CD4-positive, alpha-beta T cell treated with Interferon gamma for 1 hour (primary cell): ENCODE measurements at places on chromosomes 2 and 18.

DNA sequence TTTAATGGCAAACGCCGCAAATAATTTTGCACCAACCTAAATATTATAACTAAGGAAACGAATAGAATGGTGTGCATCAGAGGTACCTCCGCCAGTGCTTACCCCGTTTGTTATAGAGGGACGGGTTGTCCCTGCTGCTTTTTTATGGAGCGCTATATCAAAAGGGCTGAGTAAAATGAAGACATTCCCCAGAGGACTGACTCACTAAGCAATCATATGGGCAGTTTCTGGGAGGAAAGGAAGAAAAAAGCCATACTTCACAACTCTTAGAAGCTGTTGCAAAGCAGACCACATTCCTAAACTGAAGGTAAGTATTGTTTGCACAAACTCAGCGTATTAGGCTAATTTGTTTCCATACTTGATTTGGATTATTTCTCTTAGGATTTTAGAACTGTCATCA lies 12.9 kb downstream of the ID2 start:
- no peak for DNase-seq

- DNase-seq = peak; percentile 34
These were observed 208.0 kb downstream of the TFCP2L1 start for GRCh38 chr2:121076885-121077549.

GRCh38 chr2:240130393-240131195 lies 5.5 kb downstream of the COPS9 start:
- no peak for DNase-seq

DNA sequence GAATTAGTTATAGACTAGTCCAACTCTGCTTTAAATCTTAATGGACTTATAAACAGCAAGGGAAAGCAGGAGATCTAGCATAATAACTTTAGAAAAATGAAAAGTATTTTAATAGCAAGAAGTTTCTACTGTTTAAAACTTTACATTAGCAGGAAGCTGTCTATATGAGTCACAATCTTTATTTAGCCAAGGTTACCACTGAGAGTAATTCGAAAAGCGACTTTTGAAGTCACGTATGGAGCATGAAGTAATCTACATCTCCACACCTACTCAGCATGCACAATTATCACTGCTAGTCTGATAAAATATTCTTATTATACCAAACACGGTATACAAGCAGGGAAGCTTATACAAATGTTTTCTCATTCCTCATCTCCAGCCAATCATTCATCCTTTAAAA lies 515.4 kb upstream of the SOX11 start:
- no peak for DNase-seq

GRCh38 chr2:17196380-17196779 lies 321.9 kb downstream of the RAD51AP2 start:
- DNase-seq = no peak

- DNase-seq = no peak
These were observed 257.4 kb upstream of the RBMS1 start for GRCh38 chr2:160751021-160751420.

- DNase-seq = peak; percentile 92
These were observed 47.0 kb downstream of the SERTAD2 start for GRCh38 chr2:64606479-64607363.

- no peak for DNase-seq
These were observed 5.8 kb downstream of the DPYSL5 start for GRCh38 chr2:26853751-26854150.

GRCh38 chr2:60149176-60149575 lies 404.3 kb downstream of the BCL11A start:
- no peak for DNase-seq

- DNase-seq = peak; percentile 26
These were observed 109.1 kb downstream of the SMAD7 start for GRCh38 chr18:48841381-48842258.

- DNase-seq = no peak
These were observed 547.2 kb downstream of the ZNF804A start for GRCh38 chr2:185145316-185146121.

DNA sequence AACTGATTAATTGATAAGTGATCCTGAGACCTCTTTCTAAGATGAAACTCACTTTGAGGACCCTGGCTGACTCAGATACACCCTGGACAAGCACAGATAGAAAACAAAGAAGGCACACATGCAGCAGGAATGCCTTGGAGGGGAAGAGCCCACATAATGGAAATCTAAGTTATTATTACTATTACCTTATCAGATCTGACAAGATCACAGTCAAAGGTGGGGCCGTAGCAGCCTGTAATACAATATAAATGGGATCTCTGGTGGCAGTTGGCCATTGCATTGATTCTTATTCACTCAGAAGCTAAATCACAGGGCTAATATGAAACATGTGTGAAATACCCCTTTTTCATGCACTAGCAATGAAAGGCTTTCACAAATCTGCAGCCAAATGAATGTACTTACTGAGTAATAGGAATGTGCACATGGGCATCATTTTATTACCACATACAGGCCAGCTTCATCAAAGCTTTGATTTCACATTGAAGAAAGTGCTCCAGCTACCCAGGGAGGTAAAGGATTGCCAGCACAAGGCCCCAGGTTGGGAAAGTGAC lies 84.0 kb downstream of the ZBTB7C start:
- DNase-seq = no peak

- no peak for DNase-seq
These were observed 82.7 kb downstream of the FAM168B start for GRCh38 chr2:131010566-131010965.

DNA sequence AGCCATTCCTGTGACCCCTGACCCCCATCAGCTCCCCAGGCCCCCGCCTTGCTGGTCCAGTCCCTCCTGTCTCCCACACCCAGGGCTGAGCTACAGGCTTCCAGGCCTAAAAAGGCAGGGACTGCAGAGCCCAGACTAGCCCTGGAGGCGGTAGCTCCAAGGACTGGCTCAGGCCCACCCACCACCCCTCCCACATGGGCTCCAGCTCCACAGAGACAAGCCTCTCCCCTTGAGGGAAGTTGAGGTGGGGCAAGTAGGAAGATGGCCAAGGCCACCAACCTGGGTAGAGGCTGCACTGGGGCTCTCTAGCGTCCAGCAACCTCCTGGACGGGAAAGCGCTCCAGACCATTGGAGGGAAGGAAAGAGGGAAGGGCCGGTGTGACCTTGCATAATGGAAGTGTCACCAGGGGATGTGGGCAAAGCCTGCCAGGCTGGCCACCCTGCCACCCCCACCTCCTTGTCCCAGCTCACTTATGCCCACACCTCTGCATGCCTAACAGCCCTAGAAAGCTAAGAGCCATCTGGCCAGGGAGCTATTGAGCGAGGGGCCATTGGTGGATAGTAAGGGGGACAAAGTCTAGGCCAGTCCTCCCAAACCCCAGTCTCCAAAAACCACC lies 63.1 kb downstream of the TNS1 start:
- DNase-seq = no peak

GRCh38 chr2:39805936-39806608 lies 27.0 kb upstream of the THUMPD2 start:
- DNase-seq = no peak

DNA sequence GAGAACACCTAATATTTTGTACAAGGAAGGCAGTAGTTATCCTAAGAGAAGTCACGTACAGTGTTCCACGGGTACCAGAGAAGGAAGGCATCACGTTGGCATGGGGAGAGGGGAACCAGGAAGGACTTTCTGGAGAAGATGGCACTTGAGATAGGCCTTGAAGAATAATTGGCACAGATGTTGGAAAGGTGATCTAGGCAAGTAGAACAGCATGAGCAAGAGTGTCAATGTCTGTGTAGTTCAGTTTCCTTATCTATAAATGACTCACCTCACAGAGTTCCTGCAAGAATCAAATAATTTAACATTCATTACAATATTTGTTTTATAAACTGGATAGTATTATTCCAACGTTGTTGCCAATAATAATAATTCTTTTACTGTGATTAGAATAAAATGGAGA lies 48.3 kb upstream of the BZW1 start:
- DNase-seq = no peak

DNA sequence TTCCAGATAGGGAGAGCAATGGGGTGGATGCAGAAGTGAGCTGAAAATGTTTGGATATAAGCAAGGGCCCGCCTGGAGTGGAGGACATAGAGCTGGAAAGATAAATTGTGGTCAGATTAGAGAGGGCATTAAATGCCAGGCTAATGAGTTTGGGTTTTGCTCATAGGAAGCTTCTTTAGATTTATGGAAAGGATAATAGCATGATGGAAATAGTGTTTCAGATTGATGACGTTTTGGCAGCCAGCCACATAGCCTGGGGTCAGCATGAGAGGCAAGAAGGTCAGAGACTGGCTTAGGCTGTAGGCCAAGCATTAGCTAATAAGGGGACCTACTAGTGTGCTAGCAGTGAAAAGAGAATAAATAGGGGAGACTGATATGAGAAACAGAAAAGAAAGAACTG lies 321.6 kb downstream of the STK39 start:
- DNase-seq = no peak

DNA sequence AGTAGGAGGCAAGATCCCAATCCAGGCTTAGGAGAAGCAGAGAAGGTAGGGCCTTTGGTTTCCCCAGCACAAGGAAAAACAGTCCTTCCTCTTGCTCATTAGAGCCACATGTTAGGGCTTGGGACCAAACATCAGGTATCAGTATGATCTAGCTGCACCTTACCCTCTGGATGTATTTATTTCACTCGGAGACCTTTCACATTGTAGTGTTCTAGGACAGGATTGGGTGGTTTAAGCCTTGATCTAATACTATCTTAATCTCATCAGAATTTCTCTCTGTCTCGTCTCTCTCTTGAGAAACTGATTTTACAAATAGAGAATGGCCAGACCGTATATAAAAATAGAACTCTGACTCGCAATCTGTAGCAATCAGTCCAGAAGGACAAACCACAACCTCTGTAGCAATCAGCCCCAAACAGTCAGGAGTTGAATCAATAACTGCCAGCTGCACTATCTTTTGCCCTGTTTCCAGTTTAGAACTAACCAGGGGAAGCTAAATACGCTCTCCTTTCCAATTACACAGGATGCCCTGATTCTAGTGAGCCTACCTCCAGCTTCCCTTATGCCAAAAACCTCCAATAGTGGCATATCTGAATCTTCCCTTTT lies 207.1 kb downstream of the TDRD15 start:
- no peak for DNase-seq

- no peak for DNase-seq
These were observed 388.9 kb downstream of the ZEB2 start for GRCh38 chr2:144131042-144131441.

DNA sequence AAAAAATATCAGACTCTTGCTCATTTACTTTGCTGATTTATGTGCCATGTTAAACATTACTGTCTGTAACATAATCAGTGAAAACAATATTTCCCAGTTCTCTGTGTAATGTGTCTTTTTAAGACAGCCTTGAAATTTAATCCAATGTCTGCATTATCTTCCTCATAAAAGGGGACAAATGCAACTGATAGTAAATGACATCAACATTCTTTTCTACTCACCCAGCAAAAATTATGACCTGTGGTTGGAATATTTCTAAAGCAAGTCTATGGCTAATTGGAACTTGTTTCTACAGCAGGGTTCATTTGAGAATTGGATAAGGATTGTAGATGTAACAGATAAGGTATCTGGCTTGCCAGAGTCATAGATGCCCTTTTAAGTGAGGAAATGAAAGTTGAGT lies 34.8 kb downstream of the C1D start:
- DNase-seq = no peak

DNA sequence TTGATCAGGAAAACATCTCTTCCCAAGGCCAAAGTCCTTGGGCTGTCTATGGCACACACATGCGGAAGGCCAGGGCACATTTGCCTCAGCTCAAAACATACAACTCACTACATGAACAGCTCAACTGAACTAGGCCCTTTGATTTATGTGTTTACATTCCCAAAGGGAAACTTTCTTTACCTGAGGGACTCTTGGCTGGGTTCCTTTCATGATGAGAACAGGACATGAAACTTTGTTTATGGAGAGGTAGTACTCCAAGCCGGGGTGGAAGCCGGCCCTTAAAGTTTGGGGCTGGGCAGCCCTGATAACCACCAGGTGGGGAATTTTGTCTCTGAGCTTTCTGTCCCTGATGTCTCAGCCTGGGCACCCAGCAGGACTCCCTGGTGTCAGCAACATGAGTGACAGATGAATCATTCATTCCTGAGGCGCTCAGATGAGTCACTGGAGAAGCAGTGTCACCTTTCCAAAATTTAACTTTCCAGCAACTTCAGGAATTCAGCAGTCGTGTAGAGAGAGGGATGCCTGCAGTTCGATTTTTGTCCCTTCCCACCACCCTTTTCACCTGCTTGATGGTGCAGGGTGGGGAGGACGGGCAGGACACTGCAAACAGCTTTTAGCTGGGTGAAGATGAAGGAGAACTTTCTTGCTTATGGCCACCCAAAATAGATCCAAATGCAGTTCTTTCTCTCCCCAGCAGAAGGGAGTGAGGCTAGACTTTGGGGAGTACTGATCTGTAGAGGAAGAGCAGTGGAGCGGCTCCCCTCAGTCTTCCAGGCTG lies 331.6 kb downstream of the DYSF start:
- DNase-seq = no peak

DNA sequence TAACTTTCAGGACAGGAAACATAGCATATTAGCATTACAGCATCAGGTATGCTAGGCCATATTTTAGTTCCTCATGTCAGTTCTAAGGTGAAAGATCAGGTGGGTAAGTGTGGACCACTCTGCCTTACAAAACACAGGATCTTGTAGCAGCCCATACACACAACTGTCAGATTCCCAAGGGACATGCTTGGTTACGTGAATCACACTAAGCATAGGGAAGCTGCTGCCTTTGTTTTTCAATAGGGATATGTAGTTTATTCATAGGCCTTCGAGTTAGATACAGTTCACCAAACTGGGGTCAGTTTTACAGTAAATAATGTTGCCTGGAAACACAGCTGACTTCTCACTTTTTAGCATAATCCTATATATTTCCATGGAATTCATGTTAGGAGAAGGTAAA lies 116.1 kb upstream of the OTX1 start:
- no peak for DNase-seq

GRCh38 chr2:196956069-196956468 lies 29.6 kb upstream of the PGAP1 start:
- no peak for DNase-seq

DNA sequence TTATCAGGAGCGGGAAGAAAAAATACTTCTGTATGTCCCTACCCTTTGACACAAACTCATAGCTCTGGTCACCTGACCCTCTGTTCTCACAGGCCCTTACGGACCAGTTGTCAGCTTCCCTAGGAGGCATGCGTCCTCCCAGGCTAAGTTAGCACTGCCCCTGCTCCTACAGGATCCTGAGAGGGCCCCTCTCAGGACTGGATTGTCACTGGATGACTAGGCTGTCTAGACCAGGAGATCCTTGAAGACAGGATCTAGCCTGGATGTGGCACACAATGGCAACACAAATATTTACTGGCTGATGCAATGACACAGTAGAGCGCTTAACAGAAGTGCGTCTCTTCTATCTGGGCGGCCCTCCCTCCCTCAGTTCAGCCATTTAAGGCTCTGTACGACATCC lies 7.7 kb downstream of the FAM228A start:
- DNase-seq = no peak
